ENCODE measurements at places on chromosomes 7 and 10.

- peak; percentile 40 for DNase-seq
Measured at GRCh38 chr7:22109761-22110160, 164.1 kb upstream of the CDCA7L start.

GRCh38 chr10:88759366-88760101 is at the start of gene LIPN:
Gene LIPN (plus strand): TSS chr10:88760020. CDS start chr10:88761406, 1,386 bp downstream.
- peak; percentile 18 for DNase-seq

DNA sequence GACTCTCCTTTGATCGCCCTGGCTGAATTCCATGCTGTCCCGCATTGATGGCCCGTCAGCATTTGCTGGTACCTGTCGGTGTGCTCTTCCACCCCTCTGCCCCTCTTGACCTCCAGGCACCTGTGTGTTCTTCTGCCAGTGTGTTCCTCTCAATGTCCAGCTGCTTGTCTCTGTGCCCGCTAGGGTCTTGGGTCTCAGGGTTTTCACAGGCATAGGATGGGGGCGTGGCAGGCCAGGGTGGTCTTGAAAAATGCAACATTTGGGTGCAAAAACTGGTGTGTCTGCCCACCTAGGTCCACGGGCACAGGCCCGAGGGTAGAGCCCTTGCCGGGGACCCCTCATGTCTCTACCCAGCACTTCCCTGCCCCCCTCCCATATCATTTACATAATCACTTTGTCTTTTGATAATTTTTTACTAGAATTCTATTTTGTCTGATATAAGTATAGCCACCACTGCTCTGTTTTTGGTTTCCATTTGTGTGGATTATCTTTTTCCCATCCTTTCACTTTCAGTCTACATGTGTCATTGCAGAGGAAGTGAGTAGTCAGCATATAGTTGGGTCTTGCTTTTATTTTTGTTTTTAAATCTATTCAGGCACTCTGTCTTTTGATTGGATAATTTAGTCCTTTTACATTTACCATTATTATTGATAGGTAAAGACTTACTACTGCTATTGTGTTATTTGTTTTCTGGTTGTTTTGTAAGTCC is 46.6 kb upstream of the ADRA2A start:
- DNase-seq, result no peak

- DNase-seq, result no peak
Measured at GRCh38 chr7:156419782-156420181, 220.8 kb upstream of the RNF32 start.

DNA sequence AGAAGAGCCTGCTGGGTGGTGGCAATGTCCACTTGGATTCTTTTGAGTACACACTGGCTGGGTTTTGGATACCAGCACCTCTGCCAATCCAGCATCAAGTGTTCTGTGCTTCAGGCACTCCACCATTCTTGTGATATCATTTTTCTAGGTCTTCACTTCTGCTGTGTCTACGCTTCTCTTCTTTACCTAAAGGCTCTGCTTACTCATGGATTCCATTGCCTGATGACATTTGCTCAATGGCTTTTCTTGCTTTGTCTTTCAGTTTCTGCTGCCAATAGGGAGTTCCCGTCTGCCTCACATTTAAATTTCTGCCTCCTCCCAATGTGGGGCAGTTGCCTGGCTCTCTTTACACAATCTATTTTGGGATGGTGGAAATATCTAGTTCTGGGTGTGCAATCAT is 12.7 kb upstream of the PAPSS2 start:
- no peak for DNase-seq

DNA sequence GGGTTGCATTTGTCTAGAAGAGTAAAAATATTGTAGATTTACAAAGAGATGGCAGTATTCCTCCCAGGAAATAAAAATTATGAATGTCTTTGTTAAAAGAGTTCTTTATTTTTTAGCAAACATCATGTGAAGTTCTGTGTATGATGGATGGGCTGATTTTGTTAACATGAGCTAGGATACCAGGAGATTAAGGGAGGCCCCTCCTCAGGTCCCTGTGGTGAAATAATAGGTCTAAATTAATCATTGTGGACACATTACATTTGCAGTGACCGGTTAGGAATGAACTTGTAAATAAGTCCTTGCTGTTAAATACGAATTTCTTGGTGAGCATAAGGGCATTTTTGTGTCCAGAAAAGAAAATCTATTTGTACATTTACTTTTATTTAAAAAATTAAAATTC is 339.4 kb upstream of the PHF14 start:
- no peak for DNase-seq

GRCh38 chr7:63093481-63093880 is 905.2 kb upstream of the ZNF722 start:
- no peak for DNase-seq

- DNase-seq, result no peak
Measured at GRCh38 chr7:117211614-117212013, 111.2 kb downstream of the WNT2 start.

DNA sequence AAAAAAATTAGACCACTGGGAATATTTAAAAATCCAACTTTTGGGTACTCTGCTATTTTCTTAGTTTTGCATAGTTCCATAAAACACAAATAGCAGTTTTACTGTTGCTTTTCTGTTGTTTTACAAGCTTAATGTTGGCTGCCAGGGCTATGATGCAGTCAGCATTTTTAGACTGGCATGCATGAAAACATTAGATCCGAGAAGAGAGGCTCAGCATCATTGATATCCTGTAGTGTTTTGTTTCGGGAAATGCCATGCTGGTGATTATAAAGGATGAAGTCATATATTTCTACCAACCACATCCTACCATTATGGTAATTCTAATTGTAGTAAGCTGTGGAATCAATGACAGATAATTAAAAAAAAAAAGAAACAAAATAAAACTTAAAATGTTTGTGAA is 104.6 kb downstream of the MBL2 start:
- peak; percentile 38 for DNase-seq

Measured in AG10803 (cell line).